ENCODE measurements at places on chromosomes 3 and 15.

DNA sequence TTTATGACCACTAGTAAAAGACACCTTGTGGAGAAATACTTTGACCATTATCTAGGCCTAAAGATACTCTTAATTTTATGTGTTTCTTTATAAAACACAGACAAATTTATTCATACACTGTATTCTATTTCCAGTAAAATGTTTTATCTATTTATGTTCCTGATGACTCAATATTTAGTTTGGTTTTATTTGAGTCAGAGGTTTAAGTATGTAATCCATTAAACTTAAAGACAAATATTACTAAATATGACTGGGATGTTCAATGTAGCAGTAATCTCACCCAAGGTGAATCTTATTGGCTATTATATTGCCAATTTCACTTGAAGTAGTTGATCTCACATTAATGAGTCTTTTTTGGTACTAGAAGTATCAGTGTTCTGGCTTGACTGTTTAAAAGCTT lies 799.7 kb downstream of the CADM2 start:
- no peak for DNase-seq

GRCh38 chr15:68028888-68029207 lies 25.3 kb upstream of the PIAS1 start:
- DNase-seq = no peak

GRCh38 chr3:48858709-48859108 lies 11.0 kb upstream of the PRKAR2A start:
- DNase-seq = no peak

DNA sequence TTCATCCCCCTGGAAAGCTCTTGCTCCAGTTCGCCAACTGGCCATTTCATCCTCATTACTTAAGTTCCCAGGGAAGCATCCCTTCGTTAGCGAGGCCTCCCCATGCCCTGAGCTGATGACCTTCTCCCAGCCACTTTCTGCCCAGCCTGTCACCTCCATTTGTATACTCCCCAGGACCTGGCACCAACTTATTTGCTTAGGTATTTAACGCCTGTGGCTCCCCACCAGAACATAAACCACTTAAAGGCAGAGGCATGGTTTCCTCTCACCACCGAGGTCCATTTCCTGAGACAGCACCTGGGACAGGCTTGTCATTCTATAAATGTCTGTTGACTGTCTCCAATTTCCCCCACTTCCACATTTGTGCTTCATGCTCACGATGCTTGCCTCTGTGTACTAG lies 189.0 kb downstream of the ZNF621 start:
- no peak for DNase-seq

DNA sequence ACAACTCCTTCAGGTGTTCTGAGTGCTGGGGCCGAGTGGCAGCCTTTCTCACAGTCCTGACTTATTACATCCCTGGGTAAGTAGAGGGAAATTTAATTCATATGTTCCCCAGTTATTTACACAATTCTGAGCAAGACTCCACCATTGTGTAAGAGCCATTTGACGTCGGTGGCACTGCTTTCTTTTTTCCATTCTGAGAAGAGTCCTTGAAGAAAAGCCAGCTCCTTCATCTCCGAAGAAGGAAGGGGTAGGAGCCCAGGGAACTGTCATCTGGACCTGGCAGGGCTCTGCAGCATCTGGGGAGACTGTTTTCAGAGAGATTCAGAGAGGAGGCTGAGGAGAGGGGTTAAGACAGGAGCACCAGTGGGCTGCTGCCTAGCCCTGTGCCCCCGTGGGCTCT lies 22.6 kb upstream of the MASP1 start:
- DNase-seq = no peak

DNA sequence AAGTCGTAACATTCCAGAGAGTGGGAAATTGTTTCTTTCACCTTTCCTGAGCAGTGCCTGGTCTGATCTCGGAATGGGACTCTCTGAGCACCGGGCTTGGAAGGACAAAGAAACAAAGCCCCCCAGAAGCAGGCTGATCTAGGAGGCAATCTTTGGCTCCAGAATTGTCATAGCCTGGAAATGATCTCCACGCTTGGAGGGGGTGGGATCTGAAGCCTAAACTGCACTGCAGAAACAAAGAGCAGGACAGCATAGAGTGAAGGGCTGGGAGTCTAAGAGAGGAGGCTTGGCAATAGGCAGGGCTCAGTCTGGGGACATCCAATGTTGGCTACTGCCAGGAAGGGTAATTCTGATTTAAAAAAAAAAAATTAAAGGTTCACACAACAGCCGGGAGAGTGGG lies 1.9 kb downstream of the CRABP1 start:
- no peak for DNase-seq

DNA sequence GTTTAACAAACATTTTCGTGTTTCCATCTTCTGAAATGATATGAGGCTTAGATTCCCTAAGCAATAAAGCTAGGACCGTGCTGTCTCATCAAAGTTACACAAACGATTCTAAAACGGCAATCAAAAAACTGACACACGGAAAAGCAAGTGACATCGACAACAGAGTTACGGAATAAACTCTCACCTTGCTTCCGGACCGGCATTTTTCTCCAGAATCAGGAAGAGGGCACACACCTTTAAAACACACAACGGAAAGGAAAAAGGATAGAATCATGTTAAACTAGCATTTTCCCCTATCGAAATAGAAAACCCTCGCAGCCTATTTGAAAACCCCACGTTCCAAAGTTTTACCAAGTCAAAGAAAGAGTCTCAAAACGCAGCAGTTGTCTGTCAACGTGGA lies 1.4 kb downstream of the DLG1 start:
- DNase-seq = no peak

Data from H54 (cell line).